ENCODE measurements at places on chromosomes 3 and 15. TPM values are rescaled to one million over a fixed set of nuclear protein-coding genes. Genes with fewer than 3 reads are reported as not detected.

The ENTPD3 gene
- total RNA-seq = 0.53 TPM

The UQCRC1 gene
- 199 TPM for total RNA-seq

The SLC51A gene
- total RNA-seq = not detected

The BNC1 gene
- 13.7 TPM for total RNA-seq

The LMAN1L gene
- 0.32 TPM for total RNA-seq

- no peak for DNase-seq
- H3K27ac ChIP-seq = no peak overlapping the region
- no peaks in the 10 kb centered on the region for H3K27me3 ChIP-seq
Measured at GRCh38 chr3:130748467-130748861, 1.8 kb upstream of the PIK3R4 start.

DNA sequence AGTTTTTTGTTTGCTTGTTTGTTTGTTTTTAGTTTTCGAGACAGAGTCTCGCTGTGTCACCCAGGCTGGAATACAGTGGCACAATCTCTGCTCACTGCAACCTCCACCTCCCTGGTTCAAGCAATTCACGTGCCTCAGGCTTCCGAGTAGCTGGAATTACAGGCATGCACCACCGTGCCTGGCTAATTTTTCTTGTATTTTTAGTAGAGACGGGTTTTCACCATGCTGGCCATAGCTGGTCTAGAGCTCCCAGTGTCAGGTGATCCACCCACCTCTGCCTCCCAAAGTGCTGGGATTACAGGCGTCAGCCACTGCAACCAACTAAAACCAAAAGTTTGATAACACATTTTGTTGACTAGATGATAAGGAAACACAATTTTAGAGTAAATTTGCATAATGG is 372.7 kb downstream of the FGF12 start:
- no peak for DNase-seq
- peaks cover 3% of the 10 kb centered on the region for H3K4me1 ChIP-seq
- H3K4me3 ChIP-seq = no peak overlapping the region
- H3K27me3 ChIP-seq = no peaks in the 10 kb centered on the region
- no peaks in the 10 kb centered on the region for H3K36me3 ChIP-seq

DNA sequence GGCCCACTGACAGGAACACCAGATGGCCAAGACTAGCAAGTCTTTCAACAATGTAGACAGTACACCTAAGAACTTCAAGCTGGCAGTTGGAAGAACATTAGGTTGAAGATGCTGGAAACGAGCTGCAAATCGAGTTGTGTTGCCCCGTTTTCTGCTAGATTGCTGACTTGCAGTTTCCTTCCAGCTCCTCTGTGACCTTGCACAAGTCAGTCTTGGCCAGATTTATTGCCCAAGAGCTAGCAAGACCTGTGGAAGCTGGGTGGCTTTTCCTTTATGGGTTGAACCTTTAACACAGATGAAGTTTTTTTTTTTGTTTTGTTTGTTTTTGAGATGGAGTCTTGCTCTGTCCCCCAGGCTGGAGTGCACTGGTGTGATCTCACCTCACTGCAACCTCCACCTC is 2.9 kb upstream of the RBM6 start:
- no peak overlapping the region for H3K27ac ChIP-seq
- no peak for DNase-seq
- H3K4me3 ChIP-seq = no peak overlapping the region
- H3K27me3 ChIP-seq = no peaks in the 10 kb centered on the region
- H3K36me3 ChIP-seq = no peaks in the 10 kb centered on the region

DNA sequence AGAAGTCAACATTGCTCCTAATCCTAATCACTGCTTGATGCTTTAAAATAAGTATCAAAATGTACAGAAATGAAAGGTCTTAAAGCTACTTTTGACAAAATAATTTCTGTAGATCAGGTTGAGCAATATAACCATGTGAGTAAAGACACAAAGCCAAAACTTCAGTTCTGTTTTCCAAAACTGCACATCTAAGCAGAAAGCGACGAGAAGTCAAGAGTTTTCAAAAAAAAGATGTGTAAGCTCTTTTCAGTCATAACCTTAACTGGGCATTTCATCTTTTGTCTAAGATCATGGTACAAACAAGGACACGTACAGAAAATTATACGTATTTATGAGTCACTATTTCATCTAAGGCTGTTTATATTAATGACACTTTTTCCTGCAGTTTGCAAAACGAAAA is 608.8 kb downstream of the FOXP1 start:
- H3K27me3 ChIP-seq = no peaks in the 10 kb centered on the region
- peaks cover 74% of the 10 kb centered on the region for H3K36me3 ChIP-seq
- H3K27ac ChIP-seq = no peak overlapping the region
- DNase-seq = no peak
- H3K4me1 ChIP-seq = peaks cover under 1% of the 10 kb centered on the region
- H3K4me3 ChIP-seq = no peak overlapping the region

GRCh38 chr3:197253238-197253947 is 45.0 kb downstream of the DLG1 start:
- DNase-seq = no peak
- peaks cover 15% of the 10 kb centered on the region for H3K36me3 ChIP-seq
- H3K27me3 ChIP-seq = no peaks in the 10 kb centered on the region
- H3K4me1 ChIP-seq = peaks cover 9% of the 10 kb centered on the region

GRCh38 chr3:36166477-36166876 is 213.8 kb upstream of the STAC start:
- peak overlapping the region; percentile 14 for H3K27ac ChIP-seq
- H3K4me3 ChIP-seq = no peak overlapping the region
- H3K36me3 ChIP-seq = no peaks in the 10 kb centered on the region
- no peaks in the 10 kb centered on the region for H3K27me3 ChIP-seq
- H3K4me1 ChIP-seq = peaks cover 3% of the 10 kb centered on the region
- peak; percentile 85 for DNase-seq

- no peaks in the 10 kb centered on the region for H3K4me1 ChIP-seq
- DNase-seq = no peak
- H3K27me3 ChIP-seq = no peaks in the 10 kb centered on the region
- H3K4me3 ChIP-seq = no peak overlapping the region
- peaks cover 3% of the 10 kb centered on the region for H3K36me3 ChIP-seq
Measured at GRCh38 chr3:29545615-29546014, 264.7 kb downstream of the RBMS3 start.

DNA sequence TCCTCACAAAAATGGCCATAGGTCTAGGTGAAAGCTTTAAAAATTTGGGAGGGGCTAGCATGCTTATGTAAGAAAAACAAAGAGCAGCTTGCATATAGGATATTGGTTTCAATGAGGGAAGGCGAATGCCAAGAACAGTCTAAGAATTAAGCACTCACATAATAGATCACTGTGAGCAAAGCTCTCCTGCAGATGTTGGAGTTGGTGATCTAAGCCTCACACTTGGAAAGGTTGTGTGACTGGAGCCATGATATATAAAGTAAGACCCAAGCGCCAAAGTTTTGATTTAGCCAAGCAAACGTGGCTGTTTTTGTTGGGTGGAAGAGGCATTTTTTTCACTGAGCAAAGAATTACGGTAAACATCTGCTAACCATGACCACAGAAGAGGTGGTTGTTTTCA is 237.5 kb downstream of the FOXP1 start:
- H3K36me3 ChIP-seq = no peaks in the 10 kb centered on the region
- DNase-seq = no peak
- no peak overlapping the region for H3K4me3 ChIP-seq
- H3K4me1 ChIP-seq = peaks cover 5% of the 10 kb centered on the region

DNA sequence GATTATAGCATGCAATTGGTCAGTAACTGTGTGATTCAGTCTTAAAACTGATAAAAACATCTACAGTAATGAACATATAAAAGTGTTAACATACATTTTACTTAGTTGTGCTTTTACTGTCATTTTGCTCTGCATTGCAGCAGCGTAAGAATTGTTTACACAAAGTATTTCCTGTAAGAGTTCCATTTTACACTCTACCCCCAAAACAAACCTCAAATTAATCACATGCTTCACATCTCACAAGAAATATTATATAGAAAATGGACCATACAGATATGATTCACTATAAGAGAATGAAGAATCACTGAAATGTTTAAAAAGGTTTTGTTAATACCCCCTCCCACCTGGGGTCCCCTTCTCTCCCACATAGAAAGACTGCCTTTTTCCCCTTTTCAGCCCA is 225.9 kb upstream of the LRRN1 start:
- H3K27ac ChIP-seq = no peak overlapping the region
- no peak overlapping the region for H3K4me3 ChIP-seq
- H3K27me3 ChIP-seq = no peaks in the 10 kb centered on the region
- H3K4me1 ChIP-seq = no peaks in the 10 kb centered on the region

GRCh38 chr3:297585-297984 is 101.0 kb downstream of the CHL1 start:
- H3K4me3 ChIP-seq = no peak overlapping the region
- H3K27ac ChIP-seq = no peak overlapping the region
- no peaks in the 10 kb centered on the region for H3K36me3 ChIP-seq
- DNase-seq = no peak

GRCh38 chr3:4643904-4644547 is 150.9 kb downstream of the ITPR1 start:
- H3K27me3 ChIP-seq = peaks cover 4% of the 10 kb centered on the region
- no peak overlapping the region for H3K27ac ChIP-seq
- no peaks in the 10 kb centered on the region for H3K36me3 ChIP-seq
- H3K4me3 ChIP-seq = no peak overlapping the region
- no peaks in the 10 kb centered on the region for H3K4me1 ChIP-seq

GRCh38 chr3:25424614-25425013 is 3.4 kb upstream of the RARB start:
- H3K36me3 ChIP-seq = no peaks in the 10 kb centered on the region
- H3K27ac ChIP-seq = peak overlapping the region; percentile 57
- H3K27me3 ChIP-seq = no peaks in the 10 kb centered on the region
- H3K4me3 ChIP-seq = no peak overlapping the region
- H3K4me1 ChIP-seq = peaks cover 30% of the 10 kb centered on the region

- no peaks in the 10 kb centered on the region for H3K36me3 ChIP-seq
- peaks cover 10% of the 10 kb centered on the region for H3K4me1 ChIP-seq
- H3K27me3 ChIP-seq = no peaks in the 10 kb centered on the region
- no peak overlapping the region for H3K4me3 ChIP-seq
- peak; percentile 71 for DNase-seq
Measured at GRCh38 chr3:170992854-170993253, 33.7 kb downstream of the SLC2A2 start.

DNA sequence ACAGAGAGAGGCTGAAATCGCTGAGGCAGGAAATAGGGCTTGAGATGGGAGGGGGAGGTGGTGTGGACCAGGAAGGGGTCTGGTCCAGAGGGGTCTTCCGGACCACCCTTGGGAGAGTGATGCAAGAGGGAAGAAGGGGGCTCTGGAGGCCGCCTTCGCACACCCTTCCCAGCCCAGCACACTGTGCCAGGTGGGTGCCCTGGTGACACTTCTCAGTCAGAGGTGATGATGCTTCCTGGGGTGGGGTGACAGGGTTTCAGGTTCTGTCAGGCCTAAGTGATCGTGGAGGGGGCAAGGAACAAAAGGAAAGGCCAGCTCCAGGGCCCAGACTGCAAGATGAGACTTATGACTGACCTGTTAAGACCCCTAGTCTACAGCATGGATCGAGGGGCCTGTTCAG is 12.7 kb downstream of the SEMA3G start:
- H3K27ac ChIP-seq = no peak overlapping the region
- DNase-seq = no peak
- peaks cover 5% of the 10 kb centered on the region for H3K4me1 ChIP-seq

GRCh38 chr3:65577843-65578430 is 460.8 kb downstream of the MAGI1 start:
- no peaks in the 10 kb centered on the region for H3K36me3 ChIP-seq
- H3K4me3 ChIP-seq = no peak overlapping the region
- peak overlapping the region; percentile 40 for H3K27ac ChIP-seq

DNA sequence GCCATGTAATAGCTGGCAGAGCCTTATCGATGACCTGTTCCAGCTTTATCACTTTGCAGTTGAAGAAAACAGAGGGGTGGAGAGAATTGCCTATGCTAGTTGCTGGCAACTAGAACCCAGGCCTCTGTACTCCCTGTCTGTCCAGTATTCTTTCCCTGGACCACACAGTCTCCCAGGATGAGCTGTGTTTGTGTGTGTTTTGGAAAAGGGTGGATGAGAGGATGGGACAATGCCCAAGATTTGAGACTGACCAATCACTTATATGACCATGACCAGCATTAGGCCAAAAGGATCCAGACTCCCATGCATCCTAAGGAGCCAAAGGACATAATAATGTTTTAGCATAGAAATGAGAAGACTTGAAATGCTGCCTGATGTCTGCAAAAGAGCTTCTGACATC is 102.6 kb downstream of the CD200R1L start:
- H3K27ac ChIP-seq = no peak overlapping the region
- DNase-seq = no peak
- H3K4me3 ChIP-seq = no peak overlapping the region
- H3K36me3 ChIP-seq = no peaks in the 10 kb centered on the region
- H3K4me1 ChIP-seq = peaks cover 9% of the 10 kb centered on the region

GRCh38 chr3:119098619-119099222 is 47.2 kb upstream of the TEX55 start:
- peak; percentile 7 for DNase-seq
- H3K4me1 ChIP-seq = no peaks in the 10 kb centered on the region
- no peak overlapping the region for H3K4me3 ChIP-seq
- no peaks in the 10 kb centered on the region for H3K27me3 ChIP-seq
- H3K36me3 ChIP-seq = no peaks in the 10 kb centered on the region
- no peak overlapping the region for H3K27ac ChIP-seq

DNA sequence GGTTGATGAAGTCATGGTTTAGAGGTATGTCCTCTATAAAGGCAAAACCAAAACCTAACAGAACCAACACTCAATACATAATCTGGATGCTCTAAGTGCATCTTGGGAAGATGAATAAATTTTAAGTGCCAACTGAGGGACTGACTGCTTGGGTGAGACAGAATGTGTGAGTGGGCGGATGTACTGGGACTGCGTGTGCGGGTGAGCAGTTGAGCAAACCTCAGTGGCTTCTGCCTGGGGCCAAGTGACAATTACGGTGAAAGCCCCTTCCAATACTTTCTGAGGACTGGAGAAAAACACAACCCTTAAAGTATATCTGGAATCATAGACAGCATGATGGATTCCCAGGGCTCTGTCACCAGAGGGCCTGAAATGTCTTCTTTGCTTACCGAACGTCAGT is 80.1 kb upstream of the FEZF2 start:
- H3K4me1 ChIP-seq = no peaks in the 10 kb centered on the region
- H3K27me3 ChIP-seq = no peaks in the 10 kb centered on the region
- no peak overlapping the region for H3K4me3 ChIP-seq
- H3K27ac ChIP-seq = no peak overlapping the region
